ENCODE measurements at places on chromosomes 12 and 14.

DNA sequence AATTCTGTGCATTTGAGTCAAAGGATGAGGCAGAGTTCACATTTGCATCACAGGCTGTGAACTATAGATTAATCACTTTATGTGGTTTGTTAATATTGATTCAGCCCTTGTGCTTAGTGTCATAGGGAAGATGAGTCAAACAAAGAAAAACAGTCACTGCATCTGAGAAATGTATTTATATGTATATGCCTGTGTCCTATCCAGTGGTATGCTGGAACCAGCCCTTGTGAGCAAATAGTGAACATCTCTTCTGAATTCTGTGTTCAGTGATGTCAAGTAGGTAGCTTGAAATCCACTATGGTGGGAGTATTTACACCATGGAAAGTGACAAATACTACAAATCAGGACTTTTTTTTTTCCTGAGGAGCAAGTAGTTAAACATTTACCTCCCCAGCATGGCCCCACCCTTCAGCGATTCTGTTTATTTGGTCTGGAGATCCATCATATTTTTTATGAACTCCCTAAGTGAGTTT lies 128.5 kb downstream of the HMGA2 start:
- no peak for DNase-seq

GRCh38 chr14:96042248-96042930 lies 3.2 kb downstream of the C14orf132 start:
- DNase-seq = no peak

- DNase-seq = no peak
Observed at GRCh38 chr14:85978582-85979250, 448.8 kb downstream of the FLRT2 start.

DNA sequence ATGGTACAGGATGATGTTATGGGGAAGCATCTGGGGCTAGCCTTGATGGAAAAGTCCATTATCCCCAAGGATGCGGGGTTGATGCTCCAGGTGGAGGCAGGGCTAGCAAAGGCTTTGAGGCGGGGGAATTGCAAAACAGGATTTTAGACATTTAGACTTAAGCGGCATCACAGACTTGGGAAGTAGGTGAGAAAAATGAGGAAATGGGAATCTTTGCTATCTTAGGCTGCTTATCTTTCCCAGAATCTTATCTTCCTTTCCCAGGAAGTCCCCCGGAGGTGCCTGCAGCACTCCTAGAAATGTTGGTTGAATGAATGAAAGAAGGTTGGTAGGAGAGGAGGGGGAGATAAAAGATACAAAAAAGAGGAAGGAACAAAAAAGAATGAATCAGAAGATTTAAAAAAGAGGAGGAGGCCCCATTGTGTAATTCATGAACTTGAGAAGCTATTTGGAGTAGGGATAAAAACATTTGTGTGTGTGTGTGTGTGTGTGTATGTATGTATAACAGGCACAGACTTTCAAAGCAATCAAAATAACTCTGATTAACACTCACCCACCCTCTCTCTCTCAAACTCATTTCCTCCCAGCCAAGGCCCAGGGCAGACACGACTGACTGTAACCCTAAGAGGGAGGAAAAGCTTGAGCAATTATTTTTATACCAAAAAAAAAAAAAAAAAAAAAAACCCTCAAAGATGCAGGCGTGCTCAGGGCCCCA lies 62.5 kb upstream of the TBX3 start:
- no peak for DNase-seq

DNA sequence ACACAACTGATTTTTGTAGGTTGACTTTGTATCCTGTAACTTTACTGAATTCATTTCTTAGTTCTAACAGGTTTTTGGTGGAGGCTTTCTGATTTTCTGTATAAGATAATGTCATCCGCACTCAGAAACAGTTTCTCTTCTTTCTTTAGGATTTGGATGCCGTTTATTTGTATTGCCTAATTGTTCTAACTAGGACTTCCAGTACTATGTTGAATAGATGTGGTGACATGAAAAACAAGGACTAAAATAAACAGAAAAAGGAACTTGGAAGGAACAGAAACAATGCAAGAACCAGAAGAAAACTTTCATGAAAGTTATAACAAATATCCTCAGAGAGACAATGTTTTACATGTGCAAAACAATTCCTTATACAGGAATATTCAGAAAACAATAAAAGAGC lies 100.3 kb downstream of the GTF2A1 start:
- DNase-seq = no peak

GRCh38 chr12:70920891-70921290 lies 353 bp upstream of the PTPRR start:
- no peak for DNase-seq

DNA sequence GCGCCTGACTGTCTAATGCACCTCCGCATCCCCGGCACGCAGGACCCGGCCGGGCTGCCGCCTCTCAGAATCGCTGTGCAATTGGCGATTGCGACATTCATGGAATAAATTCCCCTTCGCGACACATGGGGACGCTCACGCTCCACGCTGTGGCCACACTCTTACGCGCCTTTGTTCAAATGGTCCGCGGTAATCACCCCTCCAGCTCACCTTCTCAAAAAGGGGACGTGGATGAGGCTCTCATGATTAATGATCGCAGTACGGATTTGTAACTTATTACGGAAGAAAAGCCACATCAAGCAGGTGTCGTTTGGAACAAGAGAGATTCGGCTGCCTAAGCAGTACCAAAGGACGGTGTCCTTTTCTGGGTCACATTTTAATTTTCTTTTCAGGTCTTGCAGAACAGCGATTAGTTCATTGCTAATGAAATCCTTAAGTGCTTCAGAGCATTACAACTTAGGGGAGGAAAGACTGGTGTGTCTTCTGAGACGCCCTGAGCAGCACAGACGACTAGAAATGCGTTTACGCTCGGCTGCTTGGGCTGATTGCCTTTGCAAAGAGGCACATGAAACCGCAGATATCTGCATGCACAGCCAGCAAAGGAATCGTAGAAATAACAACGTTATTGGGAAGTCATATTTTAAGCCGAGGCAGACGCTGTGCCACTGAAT lies 37.3 kb upstream of the ADGRD1 start:
- DNase-seq = peak; percentile 59

DNA sequence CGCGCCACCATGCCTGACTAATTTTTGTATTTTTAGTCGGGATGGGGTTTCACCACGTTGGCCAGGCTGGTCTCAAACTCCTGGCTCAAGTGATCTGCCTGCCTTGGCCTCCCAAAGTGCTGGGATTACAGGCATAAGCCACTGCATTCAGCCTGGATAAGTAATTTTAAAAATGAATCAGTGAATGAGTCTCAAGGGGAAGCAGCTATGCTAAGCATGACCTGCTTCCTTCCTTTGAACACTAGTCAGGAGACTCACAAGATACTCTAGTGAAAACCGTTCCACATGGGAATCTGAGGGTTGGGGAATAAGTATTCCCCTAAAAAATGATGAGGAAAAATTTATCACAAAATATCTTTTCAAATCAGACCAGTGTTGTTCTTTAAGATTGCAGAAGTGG lies 10.7 kb upstream of the FAM234B start:
- DNase-seq = no peak

GRCh38 chr14:49512147-49512551 lies 74.0 kb downstream of the RPS29 start:
- DNase-seq = peak; percentile 26

- peak; percentile 17 for DNase-seq
Observed at GRCh38 chr14:26595926-26596542, 1.8 kb downstream of the NOVA1 start.

DNA sequence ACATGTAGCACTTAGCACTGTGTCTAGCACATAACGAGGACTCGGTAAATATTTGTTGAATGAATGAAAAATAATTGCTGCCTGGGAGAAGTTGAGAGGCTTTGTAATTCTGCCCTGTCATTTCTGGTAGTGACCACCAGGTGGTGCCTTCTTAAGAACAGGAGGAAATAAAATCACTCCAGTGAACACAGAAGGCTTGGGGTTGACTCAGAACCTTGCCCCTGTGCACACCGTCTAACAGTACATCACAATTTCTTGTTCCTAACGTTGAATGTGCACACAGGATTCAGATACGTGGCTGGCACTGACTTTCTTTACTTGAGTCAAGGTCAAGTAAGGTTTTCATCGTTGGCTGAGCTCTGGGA lies 91.8 kb downstream of the RGS6 start:
- no peak for DNase-seq

GRCh38 chr12:126185025-126185424 lies 1119.8 kb downstream of the AACS start:
- DNase-seq = no peak

DNA sequence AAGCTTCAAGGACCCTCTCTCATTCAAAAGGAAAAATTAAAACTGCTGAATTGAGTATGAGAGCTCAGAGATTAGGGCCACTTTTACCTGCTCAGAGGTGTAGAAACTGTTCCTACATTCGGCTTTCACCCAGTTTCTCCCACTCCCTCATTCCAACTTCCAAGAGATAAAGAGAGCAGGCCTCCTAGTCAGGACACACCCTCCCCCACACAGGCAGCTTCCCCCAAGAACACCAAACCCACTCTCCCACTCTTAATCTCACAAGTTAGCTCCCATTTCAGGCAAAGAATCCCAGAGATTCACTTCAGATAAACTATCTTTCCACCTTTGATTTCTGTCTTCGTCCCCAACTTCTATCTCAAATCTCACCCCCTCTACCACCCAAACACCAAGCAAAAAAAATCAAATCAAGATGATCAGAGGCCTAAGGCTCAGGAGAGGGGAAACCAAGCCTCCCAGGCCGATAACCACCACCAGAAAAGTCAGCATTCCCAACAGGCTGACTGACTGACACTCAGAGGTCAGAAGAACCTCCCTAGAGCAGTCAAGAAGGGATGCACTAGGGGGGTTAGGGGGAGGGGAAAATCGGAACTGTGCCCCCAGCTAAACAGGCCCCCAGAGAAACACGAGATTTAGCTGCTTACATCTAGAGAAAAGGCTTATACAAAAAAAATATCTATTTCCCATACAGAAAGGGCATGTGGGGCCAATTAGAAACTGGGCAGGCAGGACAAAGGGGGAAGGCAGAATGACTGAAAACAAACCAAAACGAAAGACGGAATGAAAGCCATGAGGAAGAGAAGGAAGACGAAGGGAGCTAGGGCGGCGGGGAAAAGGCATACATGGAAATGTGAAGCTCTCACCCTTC lies 13.2 kb upstream of the CDH24 start:
- no peak for DNase-seq
